CD4-positive, alpha-beta T cell treated with Interleukin-17A for 4 hours (primary cell): ENCODE measurements at places on chromosomes 16 and 17.
A peak's percentile ranks its signal among the peaks of the same experiment; 100 is the strongest.

DNA sequence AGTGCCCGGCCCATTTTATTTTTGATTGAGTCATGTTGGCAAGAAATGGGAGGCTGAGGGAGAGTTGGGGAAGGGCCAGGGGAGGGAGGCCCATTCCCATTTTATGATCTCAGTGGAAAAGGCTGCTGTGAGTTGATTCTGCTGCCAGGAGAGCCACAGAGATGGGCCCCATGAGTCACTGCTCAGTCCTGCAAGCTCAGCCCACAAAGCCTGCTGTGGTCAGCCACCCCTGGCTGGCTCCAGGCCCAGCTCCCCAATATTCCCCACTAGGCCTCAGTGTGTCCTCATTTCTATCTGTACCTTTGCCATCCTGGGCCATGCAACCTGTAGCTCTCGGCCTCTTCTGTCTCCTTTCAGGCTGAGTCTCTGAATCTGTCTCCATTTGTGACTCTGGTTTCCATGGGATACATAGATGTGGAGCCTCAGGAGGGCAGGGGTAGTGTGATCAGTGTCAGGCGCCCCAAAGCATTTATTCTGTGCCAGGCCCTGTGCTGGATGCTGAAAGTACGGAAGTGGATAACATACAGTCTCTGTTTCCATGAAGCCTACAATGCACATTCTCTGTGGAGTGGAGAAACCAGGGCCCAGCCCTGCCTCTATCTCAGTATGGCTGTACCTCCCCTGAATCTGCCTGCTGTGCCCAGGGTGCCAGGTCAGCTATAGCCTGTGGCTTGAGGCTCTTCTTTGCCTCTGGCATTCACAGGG is 1.9 kb upstream of the PLEKHG4 start:
- DNase-seq = no peak

DNA sequence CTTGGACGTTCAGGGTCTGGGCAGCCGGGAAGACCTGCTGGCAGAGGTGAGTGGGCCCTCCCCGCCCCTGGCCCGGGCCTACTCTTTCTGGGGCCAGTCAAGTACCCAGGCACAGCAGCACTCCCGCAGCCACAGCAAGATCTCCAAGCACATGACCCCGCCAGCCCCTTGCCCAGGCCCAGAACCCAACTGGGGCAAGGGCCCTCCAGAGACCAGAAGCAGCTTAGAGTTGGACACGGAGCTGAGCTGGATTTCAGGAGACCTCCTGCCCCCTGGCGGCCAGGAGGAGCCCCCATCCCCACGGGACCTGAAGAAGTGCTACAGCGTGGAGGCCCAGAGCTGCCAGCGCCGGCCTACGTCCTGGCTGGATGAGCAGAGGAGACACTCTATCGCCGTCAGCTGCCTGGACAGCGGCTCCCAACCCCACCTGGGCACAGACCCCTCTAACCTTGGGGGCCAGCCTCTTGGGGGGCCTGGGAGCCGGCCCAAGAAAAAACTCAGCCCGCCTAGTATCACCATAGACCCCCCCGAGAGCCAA is 8.6 kb upstream of the ABCC3 start:
- peak; percentile 77 for DNase-seq

- no peak for DNase-seq
These were observed 6.6 kb downstream of the CAPN15 start for GRCh38 chr16:534135-534534.

- no peak for DNase-seq
These were observed 212.8 kb upstream of the CDH8 start for GRCh38 chr16:62249069-62249468.

DNA sequence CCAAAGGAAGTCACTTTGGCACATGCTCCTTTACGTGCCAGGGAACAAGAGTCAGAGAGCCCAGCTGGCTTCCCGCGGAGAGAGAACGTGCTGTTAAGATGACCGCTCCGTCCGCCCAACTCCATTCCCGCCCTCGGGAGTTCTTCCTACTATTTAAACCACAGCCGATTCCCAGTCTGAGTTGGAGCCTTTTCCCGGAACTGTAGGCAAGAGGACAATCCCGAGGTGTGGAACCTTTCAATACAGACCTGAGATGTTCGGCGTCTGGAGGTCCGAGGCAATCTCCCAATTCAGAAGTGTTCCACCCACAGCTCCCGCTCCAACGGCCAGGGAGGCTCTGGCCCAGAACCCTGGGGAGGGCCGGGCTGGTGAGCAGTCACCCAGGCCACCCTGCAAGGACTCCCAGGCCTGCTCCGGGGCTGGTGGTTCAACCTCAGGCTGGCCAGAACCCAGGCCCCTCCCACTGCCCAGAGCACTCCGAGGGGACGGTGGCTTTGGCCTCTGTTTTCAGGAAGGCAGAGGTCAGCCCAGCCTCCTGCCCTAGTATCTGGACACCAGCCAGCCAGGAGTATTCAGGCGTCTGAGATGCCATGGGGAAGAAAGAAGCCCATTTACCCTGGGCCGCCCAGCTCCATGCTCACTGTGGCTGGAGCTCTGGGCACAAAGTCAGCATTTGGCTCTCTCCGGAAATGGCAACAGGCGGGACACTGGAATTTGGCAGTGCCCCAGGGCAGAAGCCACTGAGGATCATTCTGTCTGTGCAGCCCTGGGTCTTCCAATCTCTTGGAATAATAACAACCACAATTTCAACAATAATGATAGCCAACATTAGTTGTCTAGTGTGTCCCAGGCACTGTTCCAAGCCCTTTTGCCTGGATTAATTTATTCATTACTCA is 21.4 kb downstream of the EMP2 start:
- no peak for DNase-seq

- no peak for DNase-seq
These were observed 52.1 kb upstream of the BPTF start for GRCh38 chr17:67773246-67773645.

DNA sequence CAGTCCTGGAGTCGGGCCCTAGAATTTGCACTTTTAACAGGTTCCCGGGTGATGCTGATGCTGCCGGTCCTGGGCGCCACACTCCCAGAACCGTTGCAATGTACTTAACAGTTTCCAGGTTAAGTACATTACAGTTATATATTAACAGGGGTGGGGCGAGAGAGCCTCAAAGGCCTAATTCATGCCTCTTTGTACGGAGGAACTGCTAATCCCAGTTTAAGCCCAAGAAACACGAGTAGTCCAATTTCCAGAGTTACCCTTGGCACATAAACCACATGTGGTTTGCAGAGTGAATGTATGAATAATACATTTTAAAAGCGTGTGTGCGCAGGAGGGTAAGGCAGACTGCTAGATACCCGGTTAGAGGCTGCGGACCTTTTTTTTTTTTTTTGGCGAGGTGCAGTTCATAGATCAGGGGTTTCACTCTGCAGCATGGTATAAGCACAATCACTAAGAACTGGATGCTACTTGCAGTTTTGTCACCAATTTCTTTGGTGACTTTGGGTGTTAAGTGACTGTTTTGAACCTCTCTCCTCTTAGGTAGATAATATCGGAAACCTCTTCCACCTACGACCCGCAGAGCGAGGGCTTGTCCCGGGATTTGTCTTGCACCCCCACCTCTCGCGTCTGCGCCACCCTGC is 713 bp downstream of the COX11 start:
- no peak for DNase-seq

GRCh38 chr16:31298958-31299357 is 39.2 kb downstream of the ITGAM start:
- DNase-seq = no peak

DNA sequence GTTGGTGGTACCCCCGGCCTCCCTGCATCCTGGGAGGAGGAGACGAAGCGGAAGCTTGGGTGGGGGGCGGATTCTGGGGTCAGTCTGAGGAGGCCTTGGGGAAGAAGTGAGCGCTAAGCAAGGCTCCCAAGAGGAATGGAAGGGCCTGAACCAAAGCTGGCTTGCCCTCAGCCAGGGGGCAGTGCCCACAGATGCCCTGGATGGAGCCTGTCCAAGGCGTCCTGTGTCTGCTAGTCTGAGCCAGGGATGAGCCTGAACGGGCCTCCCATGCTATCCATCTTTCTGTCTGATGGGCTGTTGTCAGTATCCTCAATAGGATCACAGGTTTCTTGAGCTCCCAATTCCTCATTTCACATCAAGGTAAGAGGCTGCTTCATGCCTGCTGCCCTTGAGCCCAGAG is 122.3 kb upstream of the LHX1 start:
- no peak for DNase-seq

GRCh38 chr16:57610611-57611010 is 17.8 kb upstream of the ADGRG1 start:
- DNase-seq = no peak

DNA sequence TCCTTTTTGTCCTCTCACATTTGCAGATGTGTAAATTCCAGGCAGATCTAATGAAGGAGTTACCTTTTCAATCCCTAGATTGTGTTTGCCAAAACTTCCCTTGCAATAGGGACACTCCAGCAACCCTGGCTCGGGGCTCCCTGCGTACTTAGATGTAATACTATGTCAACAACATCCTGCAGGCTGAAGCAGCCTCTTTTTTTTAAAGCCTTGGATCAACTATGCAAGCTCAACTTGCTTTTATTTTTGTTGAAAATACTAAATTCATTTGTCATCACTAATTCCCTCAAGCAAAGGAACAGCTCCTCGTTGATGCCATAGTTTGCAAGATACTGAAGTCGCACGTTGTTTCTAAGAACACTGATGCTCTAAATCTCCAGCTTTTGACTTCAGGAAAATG is 59.1 kb downstream of the GRIN2A start:
- DNase-seq = no peak

GRCh38 chr16:6364846-6365245 is 967.8 kb upstream of the RBFOX1 start:
- DNase-seq = no peak

DNA sequence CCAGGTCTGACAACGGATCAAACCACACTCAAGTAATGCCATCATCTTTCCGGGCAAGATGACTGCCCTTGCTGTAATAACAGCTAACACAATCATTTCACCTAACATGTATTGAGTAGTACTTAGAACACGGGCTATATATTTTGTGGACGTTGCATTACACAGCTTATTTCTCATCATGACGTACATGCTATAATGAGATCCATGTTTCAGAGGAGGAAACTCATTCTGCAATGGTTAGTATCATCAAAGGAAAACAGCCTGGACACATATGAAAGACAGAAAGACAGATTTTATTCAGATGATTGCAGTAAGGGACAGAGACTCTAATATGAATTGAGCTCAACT is 446.7 kb downstream of the HS3ST3B1 start:
- no peak for DNase-seq

- DNase-seq = no peak
These were observed 85.1 kb downstream of the RGS9 start for GRCh38 chr17:65222214-65222738.

DNA sequence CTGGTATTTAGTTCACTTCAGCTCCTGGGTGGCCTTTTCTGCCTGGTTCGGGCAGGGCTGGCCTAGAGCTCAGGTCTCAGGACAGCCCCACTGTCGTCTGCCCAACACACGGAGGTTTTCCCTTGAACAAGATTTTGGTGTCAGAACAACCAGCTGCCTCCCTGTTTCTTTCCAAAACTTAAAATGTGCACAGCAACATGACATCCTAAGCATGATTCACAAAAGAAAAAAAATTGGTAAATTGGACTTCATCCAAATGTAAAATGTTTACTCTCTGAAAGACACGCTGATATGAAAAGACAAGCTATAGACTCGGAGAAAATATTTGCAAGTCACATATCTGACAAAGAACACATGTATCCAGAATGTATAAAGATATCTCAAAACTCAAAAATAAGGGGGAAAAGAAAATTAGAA is 197.8 kb upstream of the CHMP6 start:
- DNase-seq = no peak

DNA sequence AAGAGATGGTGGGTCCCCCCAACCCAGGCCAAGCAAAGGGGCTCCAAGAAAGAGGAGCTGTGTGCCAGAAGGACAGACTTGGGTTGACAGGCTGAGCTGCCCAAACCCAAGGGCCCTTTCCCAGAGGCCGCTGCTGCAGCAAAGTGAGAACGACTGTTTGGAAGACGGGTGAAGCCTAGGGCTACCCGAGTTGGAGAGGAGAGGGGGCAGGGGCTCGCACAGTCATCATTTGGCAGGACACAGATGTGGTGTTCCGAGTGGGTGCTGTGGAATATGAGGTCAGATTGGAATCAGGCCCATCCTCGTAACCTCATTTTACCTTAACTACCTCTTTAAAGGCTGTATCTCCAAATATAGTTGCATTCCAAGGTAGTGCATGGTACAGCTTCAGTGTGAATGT is 5.3 kb upstream of the MFAP4 start:
- no peak for DNase-seq

DNA sequence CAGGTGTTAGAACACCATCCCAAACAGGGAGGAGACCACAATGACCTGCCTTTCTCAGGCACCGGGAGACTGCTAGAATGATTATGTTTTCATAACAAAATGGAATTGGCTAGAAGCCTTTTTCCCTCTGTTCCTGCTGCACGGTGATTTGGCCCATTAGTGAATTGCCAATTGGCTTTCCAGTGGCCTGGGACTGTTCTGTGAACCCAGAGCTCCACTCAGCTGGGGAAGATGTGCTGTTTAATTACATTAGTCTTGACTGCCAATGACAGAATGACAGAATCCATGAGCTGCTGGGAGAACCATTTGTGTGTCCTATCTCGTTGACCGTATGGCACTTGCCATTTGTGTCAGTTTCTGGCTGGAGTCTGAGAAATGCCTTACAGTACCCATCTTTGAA is 242.9 kb downstream of the CDH11 start:
- no peak for DNase-seq

DNA sequence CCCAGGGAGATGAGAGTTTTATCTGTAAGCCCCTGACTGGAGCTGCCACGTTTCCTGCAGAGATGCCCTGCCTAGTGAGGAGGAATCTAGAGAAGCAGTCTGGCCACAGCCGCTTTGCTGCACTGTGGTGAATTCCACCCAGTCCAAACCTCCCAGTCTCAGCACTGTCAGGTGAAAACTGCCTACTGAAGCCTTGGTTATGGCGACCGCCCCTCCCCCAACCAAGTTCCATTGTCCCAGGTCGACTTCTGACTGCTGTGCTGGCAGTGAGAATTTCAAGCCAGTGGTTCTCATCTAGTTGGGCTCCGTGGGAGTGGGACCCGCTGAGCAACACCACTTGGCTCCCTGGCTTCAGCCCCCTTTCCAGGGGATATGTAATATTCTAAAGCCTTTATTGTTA is 10.2 kb upstream of the LYZL6 start:
- DNase-seq = no peak

GRCh38 chr17:42056635-42057034 is 6.2 kb upstream of the C17orf113 start:
- no peak for DNase-seq

GRCh38 chr16:31700530-31701388 is 172.8 kb upstream of the ZNF267 start:
- peak; percentile 88 for DNase-seq
